ENCODE measurements at places on chromosomes 12 and 14.

- DNase-seq, result no peak
Observed at GRCh38 chr12:124544311-124544970, 23.0 kb downstream of the NCOR2 start.

DNA sequence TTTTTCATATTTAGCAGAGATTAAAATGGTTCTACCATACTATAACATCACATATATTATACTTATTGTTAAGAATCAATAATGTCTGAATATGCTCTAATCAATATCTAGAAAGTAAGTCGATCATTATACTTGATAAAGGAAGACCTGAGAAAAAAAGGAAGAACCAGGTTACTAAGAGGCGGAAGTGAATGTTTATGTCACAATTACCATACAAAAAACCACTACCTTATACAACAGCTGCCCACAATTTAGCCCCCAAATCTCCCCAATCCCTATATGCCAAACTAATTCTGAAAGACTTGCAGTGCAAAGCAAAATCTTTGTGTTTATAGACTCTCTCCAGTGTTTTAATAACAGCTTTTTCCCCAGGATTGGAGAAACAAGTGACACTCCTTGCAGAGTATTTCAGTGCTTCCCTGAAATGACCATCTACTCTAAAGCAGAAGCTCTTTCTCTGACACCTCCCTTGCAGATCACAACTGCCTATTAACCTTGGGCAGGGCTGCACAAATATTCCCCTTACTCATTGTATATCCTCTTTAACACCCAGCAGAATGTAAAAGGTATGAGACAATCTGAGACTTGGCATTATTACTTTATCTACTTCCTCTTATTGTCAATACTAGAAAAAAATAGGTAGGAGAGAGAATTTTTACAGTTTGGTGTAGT lies 12.7 kb upstream of the SLC2A3 start:
- DNase-seq, result no peak

GRCh38 chr14:31270196-31270772 lies 62.7 kb upstream of the HECTD1 start:
- DNase-seq, result no peak

- DNase-seq, result no peak
Observed at GRCh38 chr12:10783252-10783651, 19.2 kb downstream of the TAS2R7 start.

- no peak for DNase-seq
Observed at GRCh38 chr12:62854024-62854423, 80.9 kb downstream of the PPM1H start.

DNA sequence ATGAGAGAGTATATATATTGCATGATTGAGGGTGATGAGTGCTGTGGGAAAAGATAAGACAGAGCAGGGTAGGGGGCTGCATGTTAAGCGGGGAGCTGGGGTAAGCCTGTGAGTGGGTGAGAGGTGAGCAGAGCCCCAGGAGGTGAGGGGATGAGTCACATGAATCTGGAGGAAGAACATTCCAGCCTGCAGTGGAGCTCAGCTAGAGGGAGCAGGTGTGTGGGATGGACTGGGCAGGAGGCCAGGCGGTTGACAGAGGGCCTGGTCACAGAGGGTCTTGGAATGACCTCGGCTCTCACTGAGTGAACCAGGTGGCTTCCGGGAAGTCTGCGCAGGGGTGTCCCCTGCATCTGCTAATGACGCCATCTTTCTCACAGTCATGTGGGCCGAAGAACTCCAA lies 44.4 kb downstream of the GIT2 start:
- no peak for DNase-seq

DNA sequence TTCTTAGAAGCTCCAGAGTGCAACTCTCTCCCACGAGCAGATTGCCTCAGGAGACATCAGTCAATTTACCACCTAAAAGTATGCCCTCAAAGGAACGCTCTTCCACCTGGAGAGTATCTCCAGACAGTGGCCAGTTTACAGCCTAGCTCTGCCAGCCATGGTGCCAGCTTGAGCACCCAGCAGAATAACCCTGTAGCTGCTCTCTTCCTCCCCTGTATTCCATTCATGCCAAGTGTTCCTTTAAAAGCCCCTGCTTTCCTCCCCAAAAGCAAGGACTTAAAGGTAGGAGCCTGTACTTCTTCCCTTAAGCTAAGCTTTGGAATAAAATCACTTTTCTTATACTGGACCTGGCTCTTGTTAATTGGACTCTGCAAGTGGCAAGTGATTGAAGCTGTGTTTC lies 245.4 kb upstream of the TMEM132C start:
- DNase-seq, result no peak

- no peak for DNase-seq
Observed at GRCh38 chr14:91883753-91884152, 16.4 kb upstream of the TC2N start.

- DNase-seq, result no peak
Observed at GRCh38 chr14:99121319-99121875, 150.6 kb downstream of the BCL11B start.

- no peak for DNase-seq
Observed at GRCh38 chr12:67370979-67371378, 101.8 kb downstream of the CAND1 start.

DNA sequence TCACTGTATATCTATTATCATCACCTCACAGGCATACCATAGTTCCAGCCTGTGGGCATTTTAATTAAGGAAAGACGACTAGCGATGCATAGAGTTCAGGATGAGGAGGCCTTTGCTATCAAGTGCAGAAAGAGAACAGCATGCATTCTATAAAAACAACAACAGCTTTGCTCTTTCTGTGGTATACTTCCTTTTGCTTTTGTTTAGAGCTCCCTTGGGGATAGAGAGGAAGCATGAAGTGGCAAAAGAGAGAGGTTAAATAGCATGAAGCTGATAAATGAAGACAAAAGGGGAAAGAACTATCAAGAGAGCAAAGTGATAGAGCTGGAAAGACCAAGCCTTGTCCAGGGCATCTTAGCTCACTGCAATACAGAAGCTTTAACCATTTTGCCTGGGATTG lies 23.5 kb downstream of the IFNG-AS1 start:
- DNase-seq, result no peak

GRCh38 chr14:22565391-22565945 lies 23.6 kb downstream of the DAD1 start:
- DNase-seq, result no peak

DNA sequence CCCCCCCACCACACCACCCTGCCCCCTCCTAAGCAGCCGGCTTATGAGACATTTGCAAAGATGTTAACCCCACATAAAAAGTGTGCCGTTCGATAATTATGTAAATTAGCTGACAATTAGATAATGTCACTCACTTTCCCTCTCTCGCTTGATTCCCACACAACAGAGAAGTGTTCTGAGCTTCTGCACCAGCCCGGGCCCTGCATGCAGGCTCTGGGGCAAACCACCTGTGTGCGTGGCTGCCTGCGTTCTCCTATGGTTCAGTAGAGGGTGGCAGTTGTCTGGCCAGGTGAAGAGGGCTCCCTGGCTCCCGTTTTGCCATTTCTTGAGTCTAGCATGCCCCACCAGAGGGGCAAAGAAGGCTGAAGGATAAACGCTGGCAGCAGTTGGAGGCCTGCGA lies 68.0 kb downstream of the NRXN3 start:
- DNase-seq, result no peak

DNA sequence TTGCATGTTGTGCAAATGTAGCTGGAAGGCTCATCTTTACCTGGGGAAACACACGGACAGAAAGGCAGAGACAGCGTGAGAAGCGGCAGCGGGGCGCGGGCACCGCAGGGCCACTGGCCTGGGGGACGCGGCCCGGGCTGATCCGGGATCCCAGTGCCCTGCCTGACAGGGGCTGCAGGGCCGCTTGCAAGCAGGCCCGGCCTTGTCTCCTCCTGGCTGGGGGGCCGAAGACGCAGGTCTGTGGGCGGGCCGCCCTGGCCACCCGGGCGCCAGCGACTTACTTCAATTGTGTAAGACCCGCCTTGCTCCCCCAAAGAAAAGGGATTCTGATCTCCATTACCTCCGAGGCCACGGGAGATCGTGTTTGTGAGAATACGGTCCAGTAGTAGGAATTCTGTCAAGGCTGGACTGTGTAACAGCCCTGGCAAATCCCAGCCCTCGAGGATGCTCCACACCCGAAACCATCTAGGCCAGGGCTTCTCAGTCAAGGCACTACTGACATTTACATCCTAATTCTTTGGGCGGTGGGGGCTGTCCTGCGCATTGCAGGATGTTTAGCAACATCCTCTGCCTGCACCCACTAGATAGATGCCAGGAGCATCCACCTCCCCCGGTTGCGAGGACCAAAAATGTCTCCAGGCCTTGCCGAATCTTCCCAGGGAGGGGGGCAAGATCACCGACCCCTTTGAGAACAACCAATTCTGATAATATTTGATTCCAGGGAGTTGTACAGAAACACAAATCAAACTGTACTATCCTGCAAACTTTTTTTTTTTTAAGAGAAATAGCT lies 95.6 kb downstream of the BCL11B start:
- DNase-seq, result no peak

DNA sequence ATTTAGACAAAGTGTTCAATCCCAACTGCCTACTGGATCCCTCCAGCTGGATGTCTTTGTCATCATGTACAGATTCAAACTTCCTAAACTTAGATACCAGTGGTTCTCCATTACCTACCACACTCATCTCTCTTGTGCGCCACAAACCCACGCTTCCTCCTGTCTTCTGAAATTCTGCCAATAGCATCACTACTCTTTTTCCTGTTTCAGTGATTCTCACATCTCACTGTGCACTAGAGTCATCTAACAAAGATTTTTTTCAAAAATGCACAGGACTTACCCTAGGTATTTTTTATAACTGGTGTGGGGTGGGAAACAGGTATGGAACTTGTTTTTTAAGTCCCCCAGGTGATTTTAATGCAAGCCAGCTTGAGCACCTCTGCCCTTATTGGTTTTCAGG lies 5.9 kb downstream of the PSMB5 start:
- no peak for DNase-seq

DNA sequence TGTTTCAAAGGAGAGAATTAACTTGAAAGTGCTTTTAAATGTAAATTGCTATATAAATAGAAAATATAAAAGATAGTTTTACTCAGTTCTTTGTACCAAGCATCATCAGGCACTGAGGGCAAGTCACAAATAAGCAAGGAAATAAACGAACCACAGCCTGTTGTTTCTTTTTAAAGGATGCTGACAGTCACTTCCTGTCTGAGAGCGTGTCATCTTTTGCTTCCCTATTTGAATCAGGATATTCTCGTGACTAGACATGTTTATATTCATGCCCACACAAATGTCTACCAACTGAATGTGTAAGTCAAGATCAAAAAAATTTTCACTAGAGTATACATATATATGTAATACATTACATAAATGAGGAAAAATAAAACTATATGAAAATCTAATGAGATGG lies 31.4 kb upstream of the SLC2A13 start:
- DNase-seq, result no peak

DNA sequence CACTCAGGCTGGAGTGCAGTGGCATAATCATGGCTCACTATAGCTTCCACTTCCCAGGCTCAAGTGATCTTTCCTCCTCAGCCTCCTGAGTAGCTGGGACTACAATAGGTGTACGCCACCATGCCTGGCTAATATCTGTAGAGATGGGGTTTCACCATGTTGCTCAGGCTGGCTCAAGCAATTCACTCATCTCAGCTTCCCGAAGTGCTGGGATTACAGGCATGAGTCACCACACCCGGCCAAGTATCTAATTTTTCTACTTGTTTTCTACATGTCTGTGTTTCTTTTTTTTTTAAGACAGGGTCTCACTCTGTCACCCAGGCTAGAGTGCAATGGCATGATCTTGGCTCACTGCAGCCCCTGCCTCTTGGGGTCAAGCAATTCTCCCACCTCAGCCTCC lies 119.7 kb upstream of the MED13L start:
- no peak for DNase-seq

DNA sequence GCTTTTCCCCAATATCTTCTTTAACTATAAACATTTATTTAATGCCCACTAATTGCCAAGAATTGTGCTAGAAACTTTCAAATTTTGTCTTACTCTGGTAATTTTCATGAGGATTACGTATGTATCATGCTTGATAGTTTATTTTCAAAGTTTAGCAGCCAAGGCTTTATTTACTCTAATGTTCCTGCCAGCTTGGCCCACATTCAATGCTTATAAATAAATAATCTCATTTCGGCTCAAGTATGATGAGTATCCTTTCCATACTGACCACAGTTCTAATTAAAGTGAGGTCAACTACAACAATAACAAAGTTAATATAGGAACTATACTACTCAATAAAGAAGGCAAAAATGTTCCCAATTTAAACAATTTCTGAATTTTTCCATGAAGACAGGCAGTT lies 259.2 kb downstream of the MED13L start:
- DNase-seq, result no peak

DNA sequence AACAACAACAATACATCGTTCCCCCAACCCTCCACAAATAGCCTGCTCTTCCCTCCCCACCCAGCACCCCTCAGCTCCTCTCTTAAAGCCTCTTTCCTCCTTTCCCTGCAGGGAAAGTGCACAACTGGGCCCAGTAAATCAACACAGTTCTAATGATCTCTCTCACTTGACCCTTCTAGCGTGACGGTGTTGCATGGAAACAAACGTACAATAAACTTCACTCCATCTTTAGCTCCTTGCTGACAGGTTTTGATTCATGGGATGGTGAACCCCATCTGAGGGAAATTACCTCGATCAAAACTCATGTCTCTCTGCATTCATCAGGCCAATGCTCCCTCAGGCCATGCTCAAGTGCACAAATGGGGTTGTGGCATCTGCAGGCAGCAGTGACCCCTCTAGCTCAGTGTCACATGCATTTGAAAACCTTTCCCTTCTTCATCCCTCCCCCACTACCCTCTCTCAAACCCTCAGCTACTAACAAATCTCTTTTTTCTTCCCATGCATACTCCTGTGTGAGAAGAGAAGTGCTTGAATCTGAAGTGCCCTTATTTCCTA lies 22.9 kb downstream of the GDF11 start:
- no peak for DNase-seq

- no peak for DNase-seq
Observed at GRCh38 chr14:76181546-76181945, 29.8 kb downstream of the GPATCH2L start.

GRCh38 chr12:50839042-50839441 lies 3.7 kb upstream of the TMPRSS12 start:
- DNase-seq, result no peak

DNA sequence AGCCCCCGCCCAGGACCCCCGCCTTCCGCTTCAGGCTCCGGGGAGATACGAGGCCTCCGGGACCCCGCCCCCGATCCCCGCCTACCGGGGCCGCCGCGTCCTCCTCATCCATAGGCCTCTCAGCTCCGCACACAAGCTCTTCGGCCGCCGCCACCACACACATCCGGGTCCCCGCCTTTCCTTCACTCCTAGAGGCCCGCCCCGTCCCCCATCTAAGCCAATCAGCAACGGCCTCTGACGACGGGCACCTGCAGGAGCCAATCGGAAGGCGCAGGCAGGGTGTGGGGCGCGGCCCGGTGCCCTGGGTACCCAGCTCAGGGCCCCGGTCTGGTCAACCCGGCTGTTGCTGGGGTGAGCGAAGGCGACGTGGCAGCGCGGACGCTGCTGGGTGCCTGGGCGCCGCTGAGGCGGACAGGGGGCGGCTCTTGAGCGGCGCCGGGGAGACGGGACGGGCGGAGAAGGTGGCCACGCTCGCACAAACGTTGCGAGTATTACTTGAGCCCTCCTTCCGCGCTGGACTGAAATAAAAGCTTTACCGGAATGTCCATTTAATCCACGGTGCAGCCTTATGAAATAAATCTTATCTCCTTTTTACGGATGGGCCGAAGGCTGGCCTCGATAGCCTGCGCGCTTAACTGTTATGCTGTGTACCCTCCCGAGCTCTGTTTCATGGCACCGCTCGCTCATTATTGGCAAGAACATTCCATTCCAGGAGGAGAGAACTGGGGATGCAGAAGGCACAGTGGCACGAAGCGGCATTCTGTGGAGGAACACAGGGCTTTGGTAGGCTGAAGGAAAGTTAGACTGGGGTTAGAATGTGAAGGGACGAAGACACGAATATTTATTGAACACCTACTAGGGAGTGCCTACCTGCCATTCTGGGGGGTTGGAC lies at the start of gene SPRYD3:
TSS of gene SPRYD3 (minus strand) at position 165 of the 892 bp plus-strand sequence. CDS start at position 108, 57 bp downstream.
- DNase-seq, result peak; percentile 96

Measured in activated T-cell treated with anti-CD3 and anti-CD28 coated beads for 1 hour (primary cell).